ENCODE measurements at places on chromosomes 16 and 17.
A peak's percentile ranks its signal among the peaks of the same experiment; 100 is the strongest.

- DNase-seq = no peak
Measured at GRCh38 chr17:49916854-49917515, 52.0 kb upstream of the DLX4 start.

DNA sequence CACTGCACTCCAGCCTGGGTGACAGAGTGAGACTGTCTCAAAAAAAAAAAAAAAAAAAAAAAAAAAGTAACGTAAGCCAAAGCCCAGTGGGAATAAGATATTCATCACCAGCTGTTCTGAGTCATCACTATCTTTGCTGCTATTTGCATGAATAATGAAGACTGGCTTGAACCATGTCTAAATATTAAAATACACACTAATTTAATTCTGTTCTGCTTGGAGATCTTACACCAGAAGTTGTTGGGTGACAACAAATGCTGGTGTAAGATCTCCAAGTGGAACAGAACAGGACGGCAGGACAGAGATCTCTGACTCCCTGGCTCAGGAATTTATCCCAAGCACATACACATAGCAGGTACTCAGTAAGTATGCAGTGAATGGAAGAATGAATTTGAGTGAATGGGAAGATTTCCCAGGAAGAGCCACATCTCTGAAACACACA lies 19.6 kb downstream of the DNAH17 start:
- DNase-seq = no peak

- no peak for DNase-seq
Measured at GRCh38 chr16:70290949-70291519, 1.7 kb upstream of the AARS1 start.

DNA sequence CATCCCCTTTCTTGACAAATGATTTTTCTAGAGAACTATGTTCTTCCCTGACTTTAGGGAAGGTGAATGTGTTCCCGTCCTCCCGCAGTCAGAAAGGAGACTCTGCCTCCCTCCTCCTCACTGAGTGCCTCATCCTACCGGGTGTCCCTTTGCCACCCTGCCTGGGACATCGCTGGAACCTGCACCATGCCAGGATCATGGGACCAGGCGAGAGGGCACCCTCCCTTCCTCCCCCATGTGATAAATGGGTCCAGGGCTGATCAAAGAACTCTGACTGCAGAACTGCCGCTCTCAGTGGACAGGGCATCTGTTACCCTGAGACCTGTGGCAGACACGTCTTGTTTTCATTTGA lies 7.4 kb downstream of the NAT9 start:
- DNase-seq = no peak

GRCh38 chr17:7992516-7992915 lies 9.9 kb upstream of the GUCY2D start:
- DNase-seq = no peak

- DNase-seq = peak; percentile 40
Measured at GRCh38 chr17:82519971-82520903, 705 bp downstream of the FOXK2 start.

DNA sequence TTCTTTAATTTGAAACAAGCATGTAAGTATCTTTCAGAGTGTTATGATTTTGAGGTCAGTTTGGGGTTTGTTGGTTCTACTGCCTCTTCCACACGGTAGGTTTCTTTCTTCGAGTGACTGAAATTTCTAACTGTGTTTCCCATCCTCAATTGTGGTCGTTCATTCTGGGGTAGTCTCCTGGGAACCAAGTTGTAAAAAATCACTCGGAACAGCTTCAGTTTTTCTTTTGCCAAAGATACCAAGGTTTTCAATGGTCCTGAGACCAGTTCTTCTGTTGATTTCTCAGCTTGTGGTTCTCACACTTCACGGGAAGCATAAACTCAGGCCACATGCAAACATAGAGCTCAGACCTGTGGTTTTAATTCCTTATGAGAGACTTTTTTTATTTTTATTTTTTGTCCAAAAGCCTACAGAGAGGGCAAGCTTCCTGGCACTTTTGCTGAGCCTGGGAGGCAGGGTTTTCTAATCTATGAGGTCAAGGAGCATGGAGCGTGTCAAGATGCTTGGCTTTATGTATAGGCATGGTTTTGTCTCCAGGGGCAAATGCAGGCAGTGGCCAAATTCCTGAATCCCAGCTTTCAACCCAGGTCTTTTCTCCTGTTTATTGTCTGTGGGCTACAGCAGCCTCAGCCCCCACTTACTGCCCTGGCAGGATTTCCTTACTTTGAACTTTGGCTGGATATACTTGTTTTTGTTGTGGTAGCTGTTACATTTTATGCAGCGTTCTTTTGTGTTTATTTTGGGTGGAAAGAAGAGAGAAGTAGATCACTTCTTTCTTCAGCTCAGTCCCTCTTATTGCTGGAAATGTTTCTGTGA lies 32.9 kb downstream of the HS3ST3A1 start:
- DNase-seq = no peak

DNA sequence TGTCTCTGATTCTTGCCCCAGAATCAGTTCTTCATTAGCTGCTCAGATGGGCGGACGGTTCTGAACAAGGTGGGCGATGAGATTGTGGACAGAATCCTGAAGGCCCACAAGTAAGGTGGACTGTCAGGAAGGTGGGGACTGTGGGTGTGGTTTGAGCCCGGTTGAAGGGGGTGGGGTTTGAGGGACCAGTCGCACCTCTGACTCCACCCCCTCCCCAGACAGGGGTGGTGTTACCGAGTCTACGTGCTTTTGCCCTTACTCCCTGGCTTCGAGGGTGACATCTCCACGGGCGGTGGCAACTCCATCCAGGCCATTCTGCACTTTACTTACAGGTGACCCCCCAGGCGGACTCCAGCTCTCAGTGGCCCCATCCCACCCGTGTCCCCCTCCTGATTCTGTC lies 11.3 kb downstream of the PLD2 start:
- DNase-seq = no peak

DNA sequence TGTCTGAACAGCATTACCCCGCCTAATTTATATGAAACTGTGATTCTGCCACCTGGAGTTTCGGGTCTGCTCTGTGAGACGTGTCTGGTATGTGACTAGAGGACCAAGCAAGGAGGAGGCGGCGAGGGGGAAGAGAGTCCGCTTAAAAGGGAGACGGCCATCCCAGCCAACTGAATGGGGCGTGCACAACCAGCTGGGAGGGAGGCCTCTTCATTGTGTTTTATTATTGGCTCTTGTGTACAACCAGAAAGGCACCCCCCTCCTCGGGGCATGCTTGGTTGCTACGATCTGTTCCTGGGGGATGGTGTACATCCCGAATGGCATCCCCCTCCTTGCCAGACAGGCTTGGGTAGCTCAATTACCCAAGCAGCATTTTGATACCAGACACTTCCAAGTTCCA lies 384.5 kb upstream of the SALL1 start:
- DNase-seq = no peak

GRCh38 chr17:71677439-71677838 lies 443.4 kb upstream of the SOX9 start:
- DNase-seq = no peak

DNA sequence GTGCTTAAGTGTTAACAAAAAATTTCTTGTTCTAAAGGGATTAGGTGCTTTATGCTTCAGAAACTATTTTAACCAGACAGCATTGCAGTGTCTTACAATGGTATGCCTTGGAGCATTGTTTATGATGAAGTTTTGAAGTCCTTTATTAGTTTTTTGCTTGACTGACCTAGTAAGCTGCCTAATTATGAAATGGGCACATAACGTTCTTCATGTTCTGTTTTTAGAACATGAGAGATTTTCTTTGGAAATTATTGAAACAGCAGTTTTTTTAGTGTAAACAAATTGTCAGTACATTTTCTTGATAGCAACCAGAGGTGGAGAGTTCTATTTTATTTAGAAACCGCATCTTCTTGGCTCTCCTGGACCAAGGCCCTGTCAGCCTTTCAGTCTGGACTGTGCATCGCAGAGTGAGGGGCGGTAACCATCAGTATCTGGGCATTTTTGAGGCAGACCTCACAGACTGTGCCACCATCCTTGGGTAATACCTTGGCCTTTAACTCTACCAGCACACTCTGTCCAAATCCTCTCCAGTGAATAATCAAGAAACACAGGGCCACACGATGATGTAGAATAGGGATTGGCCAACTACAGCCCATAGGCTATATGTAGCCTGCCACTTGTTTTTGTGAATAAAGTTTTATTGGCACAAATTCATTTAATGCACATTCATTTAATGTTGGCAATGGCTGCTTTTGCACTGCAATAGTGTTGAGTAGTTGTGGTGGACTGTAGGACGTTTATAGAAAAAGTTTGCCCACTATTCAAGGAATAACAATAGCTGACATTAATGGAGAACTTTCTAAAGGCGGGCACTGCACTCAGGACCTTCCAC lies 81.1 kb downstream of the VPS35L start:
- no peak for DNase-seq

GRCh38 chr16:57570301-57571070 lies 28.0 kb downstream of the ADGRG5 start:
- no peak for DNase-seq

DNA sequence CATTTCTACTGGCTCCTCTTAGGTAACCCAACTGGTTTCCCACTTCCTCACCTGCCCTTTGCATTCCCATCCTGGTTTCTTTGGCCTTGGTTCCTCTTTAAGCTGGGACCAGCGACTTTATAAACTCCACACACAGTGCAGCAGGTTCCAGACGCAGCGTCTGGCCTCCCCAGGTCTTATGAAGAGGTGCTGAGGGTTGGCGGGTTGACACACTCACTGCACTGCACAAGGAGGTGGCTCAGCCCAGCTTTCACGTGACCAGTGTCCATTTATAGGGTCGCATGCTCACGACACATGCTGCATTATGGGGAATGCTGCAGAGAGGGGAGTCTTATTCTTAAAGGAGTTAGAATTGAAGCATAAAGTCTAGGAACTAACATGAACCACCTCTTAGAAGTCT lies 70.8 kb downstream of the ZFHX3 start:
- DNase-seq = no peak

GRCh38 chr16:68668266-68668665 lies 23.2 kb downstream of the CDH3 start:
- DNase-seq = no peak
